Smooth muscle cell of bladder (primary cell): ENCODE measurements at places on chromosomes 4 and X. TPM values are rescaled to one million over a fixed set of nuclear protein-coding genes. Genes with fewer than 3 reads are reported as not detected.

Gene IL13RA2
- total RNA-seq, result 440 and 612 TPM in 2 replicates

Gene ARMCX2
- total RNA-seq, result 76.7 and 109 TPM in 2 replicates

Gene MAGEA12
- under 0.01 and 0.14 TPM in 2 replicates for total RNA-seq

Gene SCML2
- 0.65 and 0.71 TPM in 2 replicates for total RNA-seq

Gene ETDA
- total RNA-seq, result not detected in 2 replicates

Gene IL21
- total RNA-seq, result not detected in 2 replicates

Gene XAGE1A
- not detected in 2 replicates for total RNA-seq

Gene PLAC8
- under 0.01 and 0.28 TPM in 2 replicates for total RNA-seq

Gene WDFY3
- total RNA-seq, result 43.0 and 48.6 TPM in 2 replicates

Gene GATA1
- total RNA-seq, result not detected in 2 replicates

Gene GPM6B
- 0.28 and 0.65 TPM in 2 replicates for total RNA-seq

Gene ADAM29
- under 0.01 TPM in 1 of 2 replicates, not detected in the other for total RNA-seq

Gene NPY5R
- total RNA-seq, result not detected in 2 replicates

Gene ZNF185
- total RNA-seq, result 0.37 and 0.43 TPM in 2 replicates

Gene TRIM61
- 2.1 and 2.6 TPM in 2 replicates for total RNA-seq

Gene SMIM31
- not detected in 2 replicates for total RNA-seq

Gene ERVMER34-1
- under 0.01 and 0.14 TPM in 2 replicates for total RNA-seq

Gene UCP1
- not detected in 2 replicates for total RNA-seq

Gene TLR10
- not detected in 2 replicates for total RNA-seq

Gene IQSEC2
- 5.1 and 7.4 TPM in 2 replicates for total RNA-seq

Gene P2RY8
- not detected in 2 replicates for total RNA-seq

Gene LRAT
- under 0.01 and 0.18 TPM in 2 replicates for total RNA-seq

Gene NAP1L3
- 1.6 and 2.9 TPM in 2 replicates for total RNA-seq

Gene CT45A8
- not detected in 2 replicates for total RNA-seq

Gene PROM1
- total RNA-seq, result under 0.01 TPM in 1 of 2 replicates, not detected in the other

Gene HTN3
- not detected in 2 replicates for total RNA-seq

Gene NOX1
- 0.14 TPM in 1 of 2 replicates, not detected in the other for total RNA-seq

Gene JADE3
- total RNA-seq, result 2.7 and 5.1 TPM in 2 replicates

Gene UGT2B15
- not detected in 2 replicates for total RNA-seq

Gene STOX2
- 1.0 and 3.4 TPM in 2 replicates for total RNA-seq

Gene REELD1
- not detected in 2 replicates for total RNA-seq

Gene RPS6KA3
- 36.1 and 36.7 TPM in 2 replicates for total RNA-seq

Gene RXFP1
- 2.3 and 5.6 TPM in 2 replicates for total RNA-seq

Gene NXF2B
- total RNA-seq, result not detected in 2 replicates

Gene CHIC1
- 7.2 and 7.5 TPM in 2 replicates for total RNA-seq

Gene PCDH7
- total RNA-seq, result 6.7 and 52.8 TPM in 2 replicates

Gene SCML1
- total RNA-seq, result 6.4 and 7.9 TPM in 2 replicates

Gene SMC1A
- total RNA-seq, result 5.4 and 6.0 TPM in 2 replicates

Gene DCAF8L2
- total RNA-seq, result under 0.01 TPM in 1 of 2 replicates, not detected in the other

Gene GAGE12J
- not detected in 2 replicates for total RNA-seq

Gene MUC7
- not detected in 2 replicates for total RNA-seq

Gene MAGEC1
- under 0.01 TPM in 1 of 2 replicates, not detected in the other for total RNA-seq

Gene IL1RAPL2
- not detected in 2 replicates for total RNA-seq
